ENCODE measurements at places on chromosomes 12 and 14.
A peak's percentile ranks its signal among the peaks of the same experiment; 100 is the strongest.

DNA sequence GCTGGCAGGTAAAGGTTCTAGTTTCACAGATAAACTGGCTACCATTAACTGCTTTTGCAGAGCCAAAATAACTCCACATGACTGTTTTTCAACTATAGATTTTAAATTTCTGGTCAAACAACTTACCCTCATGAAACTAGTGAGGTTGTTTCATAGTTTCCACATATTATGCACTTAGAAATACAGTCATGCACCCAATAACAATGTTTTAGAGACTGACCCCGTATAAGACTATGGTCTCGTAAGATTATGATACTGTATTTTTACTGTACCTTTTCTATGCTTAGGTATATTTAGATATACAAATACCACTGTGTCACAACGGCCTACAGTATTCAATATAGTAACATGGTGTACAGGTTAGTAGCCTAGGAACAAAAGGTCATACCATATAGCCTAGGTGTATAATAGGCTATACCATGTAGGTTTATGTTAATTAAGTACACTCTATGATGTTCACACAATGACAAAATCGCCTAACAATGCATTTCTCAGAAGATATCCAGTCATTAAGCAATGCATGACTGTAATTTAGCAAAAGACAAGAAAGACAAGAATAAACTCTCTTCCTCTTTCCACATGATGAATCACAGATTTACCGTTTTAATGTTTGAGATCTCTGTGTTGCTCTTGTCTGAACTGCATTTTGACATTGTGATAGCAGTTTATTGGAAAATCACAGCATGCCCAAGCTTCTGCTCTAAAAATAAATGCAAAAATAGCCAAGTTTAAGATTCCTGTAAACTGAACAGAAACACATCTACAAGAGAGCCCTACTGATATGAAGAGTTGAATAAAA lies 17.1 kb downstream of the DICER1 start:
- DNase-seq = peak; percentile 80

DNA sequence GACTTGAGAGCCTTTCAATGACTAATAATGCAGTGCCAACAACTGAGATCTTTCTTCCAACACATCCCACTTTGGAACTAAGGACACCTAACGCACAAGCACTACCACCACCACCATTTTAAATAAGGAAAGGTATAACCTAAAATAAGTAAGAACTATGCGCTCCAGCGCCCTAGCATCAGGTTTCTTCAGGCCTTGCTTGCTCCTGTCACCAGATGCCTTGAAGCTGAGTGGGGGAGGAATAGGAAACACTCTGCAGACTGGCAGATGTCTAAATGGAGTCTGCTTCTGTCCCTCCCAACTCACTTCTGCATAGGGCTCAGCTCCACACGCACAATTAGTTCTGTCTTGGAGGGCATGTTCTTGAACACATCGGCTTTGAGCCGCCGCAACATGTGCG lies 15.1 kb downstream of the CHD4 start:
- no peak for DNase-seq

DNA sequence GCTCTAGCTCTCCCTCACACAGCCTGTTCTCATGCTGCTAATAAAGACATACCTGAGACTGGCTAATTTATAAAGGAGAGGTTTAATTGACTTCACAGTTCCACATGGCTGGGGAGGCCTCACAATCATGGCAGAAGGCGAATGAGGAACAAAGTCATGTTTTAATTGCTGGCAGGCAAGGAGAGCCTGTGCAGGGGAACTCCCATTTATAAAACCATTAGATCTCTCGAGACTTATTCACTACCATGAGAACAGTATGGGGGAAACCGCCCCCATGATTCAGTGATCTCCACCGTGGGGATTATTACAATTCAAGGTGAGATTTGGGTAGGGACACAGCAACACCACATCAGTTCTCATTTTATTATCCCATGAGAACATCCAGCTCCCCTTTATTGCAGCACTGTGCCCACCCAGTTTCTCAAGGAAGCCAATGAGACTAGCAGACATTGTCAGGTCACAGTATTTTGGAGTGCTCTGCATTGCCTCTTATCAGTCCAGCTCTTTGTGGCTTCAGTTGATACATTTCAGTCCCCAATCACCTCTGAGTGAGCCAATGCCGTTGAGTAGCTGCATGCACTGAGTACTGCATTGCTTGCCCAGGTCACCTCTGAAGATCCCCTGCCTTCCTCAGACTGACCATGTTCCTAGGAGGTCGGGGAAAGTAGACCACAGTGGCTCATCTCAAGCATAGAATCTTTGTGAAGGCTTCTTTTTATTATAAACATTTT lies 131.2 kb downstream of the CRADD start:
- DNase-seq = no peak

DNA sequence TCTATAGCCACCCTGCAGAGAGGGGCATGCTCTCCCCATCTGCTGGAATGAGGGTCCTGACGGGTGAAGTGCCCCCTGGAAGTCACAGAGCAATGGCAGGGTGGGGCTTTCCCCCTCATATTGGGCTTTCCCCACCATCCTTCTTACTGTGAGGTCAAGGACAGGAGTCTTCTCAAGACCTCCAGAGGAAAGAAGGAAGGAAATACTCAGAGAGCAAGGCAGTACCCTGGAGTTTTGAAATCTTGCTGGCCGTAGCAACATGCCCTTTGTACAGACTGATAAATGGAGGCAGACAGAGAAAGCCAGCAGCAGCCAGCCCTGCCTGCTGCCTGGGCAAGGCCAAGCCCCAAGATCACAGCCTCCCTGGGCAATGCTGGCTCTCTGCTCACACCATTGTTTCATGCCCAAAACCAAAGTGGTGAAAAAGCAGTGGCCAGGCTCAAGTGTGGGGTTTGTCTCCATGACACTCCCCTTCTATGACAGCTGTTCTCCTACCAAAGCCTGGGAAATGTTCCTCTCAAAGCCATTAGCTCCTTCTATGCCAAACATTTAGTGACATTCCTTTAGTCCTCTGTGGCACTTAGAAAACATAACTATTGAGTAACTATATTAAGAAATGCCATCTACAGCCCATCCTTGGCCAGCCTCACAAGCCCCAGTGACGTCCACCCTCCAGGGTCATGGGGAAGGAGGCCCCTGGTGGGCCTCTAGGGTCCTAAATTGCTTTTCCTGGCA lies 13.2 kb upstream of the ITPK1 start:
- no peak for DNase-seq

GRCh38 chr12:10069099-10069498 lies 29.7 kb downstream of the CLEC1A start:
- DNase-seq = peak; percentile 86

DNA sequence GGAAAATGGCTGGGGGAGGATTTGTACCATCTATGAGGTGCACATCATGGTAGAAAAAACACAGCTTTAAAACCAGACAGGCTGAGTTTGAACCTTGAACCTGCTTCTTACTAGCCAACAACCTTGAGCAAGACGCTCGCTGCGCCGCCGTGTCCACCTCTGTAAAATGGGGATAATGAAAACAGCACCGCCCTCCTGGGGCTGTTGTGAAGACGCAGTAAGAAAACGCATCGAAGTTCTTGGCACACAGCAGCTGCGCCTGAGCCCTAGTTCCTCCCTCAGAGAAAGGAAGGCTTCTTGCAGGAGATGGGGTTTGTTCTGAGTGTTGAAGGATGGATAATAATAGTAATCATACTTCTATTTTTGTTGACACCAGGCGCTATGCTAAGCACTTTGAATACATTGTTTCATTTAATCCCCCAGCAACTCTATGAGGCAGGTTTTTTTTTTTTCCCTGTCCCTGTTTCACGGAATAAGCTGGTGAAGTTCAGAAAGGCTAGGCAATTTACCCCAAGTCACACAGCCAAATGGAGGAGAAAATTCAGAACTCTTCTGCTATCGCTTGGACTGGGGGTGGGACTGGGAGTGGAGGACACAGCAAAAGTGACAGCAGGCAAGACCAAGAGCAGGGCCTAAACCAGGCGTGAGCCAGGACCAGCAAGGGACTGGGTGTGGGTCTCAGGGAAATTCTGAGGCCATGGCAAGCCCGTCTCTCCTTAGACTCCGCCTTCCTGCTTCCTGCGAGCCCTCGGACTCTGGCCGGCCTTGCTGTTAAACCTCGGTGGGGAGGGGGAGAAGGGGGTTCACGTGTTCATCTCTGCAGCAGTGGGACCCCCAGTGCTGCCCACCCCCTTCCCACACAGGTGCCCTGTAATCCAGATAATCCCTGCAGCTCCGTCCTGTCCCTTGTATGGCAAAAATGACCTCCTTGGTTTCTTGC lies 97.5 kb downstream of the LRRC74A start:
- no peak for DNase-seq

DNA sequence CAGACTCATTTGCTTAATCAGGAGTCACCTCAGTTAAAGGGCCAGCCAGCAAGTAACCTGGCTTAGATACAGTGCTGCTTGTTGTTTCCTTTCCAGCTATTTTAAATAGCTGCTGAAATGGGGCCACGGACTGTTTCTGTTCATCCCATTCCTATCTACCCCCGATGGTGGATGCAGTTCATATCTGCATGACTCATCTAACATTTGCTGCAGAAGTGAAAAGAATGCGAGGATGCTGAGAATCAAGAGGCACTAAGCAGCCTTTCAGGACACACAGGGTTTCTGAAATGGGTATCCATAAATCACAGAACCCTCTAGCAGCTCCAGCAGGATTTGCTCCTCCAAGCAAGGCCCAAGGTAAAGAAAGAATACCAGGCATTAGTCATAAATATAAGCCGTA lies 60.2 kb upstream of the RTRAF start:
- peak; percentile 37 for DNase-seq

DNA sequence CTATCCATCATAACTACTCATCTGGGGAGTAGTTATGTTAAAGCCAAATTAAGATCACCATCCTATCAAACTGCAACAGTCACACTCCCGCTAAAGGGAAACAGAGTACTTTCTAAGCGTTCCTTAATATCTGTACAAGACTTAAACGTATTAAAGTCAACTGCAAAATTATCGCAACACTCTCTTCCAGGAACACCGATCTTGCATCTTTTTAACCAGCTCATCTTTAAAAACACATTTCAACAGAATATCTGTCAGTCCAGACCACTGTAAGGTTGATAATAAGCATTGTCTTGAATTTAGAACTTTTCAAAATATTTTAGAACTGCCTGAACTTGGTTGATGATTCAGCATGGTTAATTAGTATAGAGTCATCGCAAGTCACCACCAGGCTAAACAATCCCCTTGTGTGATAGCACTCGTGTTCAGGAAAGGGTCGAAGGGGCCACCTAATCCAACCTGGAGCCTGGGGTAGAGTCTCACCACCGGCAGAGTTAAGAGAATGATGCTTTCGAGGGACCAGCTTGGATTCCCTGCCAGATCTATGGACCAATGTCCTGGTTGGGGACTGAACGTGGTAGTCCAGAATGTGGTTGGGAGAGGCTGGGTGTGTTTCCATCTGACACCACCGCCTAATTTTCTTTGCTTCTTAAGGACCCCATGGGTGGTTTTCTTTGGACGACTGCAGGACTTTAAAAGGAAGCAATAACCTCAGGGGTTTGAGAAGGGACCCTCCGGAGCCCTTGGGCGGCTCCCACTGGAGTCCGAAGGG lies 890 bp downstream of the SPTLC2 start:
- DNase-seq = peak; percentile 75

DNA sequence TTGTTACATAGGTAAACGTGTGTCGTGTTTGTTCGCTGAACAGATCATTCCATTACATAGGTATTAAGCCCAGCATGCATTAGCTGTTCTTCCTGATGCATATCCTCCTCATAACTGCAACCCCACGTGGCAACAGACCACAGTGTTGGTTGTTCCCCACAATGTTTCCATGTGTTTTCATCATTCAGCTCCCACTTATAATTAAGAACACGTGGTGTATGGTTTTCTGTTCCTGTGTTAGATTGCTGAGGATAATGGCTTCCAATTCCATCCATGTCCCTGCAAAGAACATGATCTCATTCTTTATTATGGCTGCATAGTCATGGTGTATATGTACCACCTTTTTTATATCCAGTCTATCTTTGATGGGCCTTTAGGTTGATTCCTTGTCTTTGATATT lies 1071.1 kb downstream of the SLC16A7 start:
- no peak for DNase-seq

GRCh38 chr12:90987520-90987919 lies 17.3 kb downstream of the EPYC start:
- DNase-seq = no peak

DNA sequence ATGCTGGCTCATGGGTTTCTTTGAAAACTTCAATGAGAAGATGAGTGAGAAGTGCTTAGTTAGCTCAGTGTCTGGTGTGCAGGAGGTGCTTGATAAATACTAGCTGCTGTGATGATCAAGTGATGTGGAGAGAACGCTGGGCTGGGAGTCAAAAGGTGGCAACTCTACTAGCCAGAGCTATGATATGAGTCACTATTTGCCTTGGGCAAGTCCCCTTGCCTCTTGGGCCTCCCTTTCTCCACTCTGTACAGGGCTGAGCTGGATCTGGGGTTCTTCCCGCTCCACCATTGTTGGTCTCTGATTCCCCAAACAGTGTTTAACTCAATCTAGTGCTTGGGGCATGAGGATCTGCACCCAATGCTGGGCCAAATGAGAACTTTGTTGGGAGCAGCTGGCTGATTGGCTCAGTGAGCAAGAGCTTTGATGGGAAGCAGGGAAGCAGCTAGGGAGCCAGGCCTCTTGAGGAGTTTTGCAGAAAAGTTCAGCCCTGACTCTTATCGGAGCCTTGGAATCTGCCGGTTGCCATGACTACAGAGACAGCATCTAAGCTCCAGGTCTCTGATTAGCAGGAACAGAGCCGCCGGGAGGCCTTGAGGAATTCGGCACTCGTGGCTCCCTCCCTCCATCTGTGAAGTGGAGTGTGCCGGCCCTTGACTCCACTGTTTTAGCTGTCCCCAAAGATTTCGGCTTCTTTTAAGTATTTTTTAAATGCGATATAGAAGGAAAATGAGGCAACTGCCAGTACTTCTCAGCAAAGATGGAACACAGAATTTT lies 82.1 kb upstream of the HSPB8 start:
- DNase-seq = no peak

GRCh38 chr14:58280954-58281787 lies 17.2 kb upstream of the ARID4A start:
- peak; percentile 85 for DNase-seq
